ENCODE measurements at places on chromosomes 7 and 10.

- H3K4me3 ChIP-seq, result no peak overlapping the region
- no peaks in the 10 kb centered on the region for H3K27me3 ChIP-seq
- no peaks in the 10 kb centered on the region for H3K36me3 ChIP-seq
Observed at GRCh38 chr7:115099906-115100305, 178.0 kb downstream of the MDFIC start.

DNA sequence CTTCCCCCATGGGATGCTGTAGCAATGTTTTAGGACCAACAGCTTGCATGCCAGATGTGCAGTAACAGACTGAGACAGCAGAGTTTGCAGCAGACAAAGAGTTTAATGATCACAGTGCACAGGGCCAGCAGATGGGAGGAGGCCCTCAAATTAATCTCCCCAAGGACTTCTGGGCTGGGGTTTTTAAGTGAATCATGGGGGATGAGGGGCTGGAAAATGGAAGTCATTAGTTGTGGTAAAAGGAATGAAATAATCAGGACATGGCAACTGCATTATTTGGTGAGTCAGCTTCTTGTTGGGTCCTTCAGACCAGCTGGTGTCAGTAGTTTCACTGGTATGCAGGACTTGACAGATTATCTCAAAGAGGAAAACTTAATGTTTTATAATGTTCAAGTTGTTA lies 12.6 kb upstream of the NRBF2 start:
- no peak overlapping the region for H3K4me3 ChIP-seq
- no peaks in the 10 kb centered on the region for H3K36me3 ChIP-seq
- H3K27me3 ChIP-seq, result no peaks in the 10 kb centered on the region
- H3K4me1 ChIP-seq, result no peaks in the 10 kb centered on the region
- no peak for DNase-seq

GRCh38 chr7:46557295-46557711 lies 636.2 kb upstream of the IGFBP3 start:
- H3K27me3 ChIP-seq, result no peaks in the 10 kb centered on the region
- H3K4me3 ChIP-seq, result no peak overlapping the region

- H3K27me3 ChIP-seq, result peaks cover 3% of the 10 kb centered on the region
- H3K27ac ChIP-seq, result no peak overlapping the region
- H3K4me3 ChIP-seq, result no peak overlapping the region
- H3K36me3 ChIP-seq, result no peaks in the 10 kb centered on the region
- no peak for DNase-seq
Observed at GRCh38 chr7:130758429-130759056, 24.5 kb upstream of the KLF14 start.

Measured in memory B cell (primary cell).